ENCODE measurements at places on chromosomes 16 and 17. TPM values are rescaled to one million over a fixed set of nuclear protein-coding genes. Genes with fewer than 3 reads are reported as not detected.

SCGB1C2 gene
- not detected for polyA plus RNA-seq

ABCC6 gene
- 15.2 TPM for polyA plus RNA-seq

DNA sequence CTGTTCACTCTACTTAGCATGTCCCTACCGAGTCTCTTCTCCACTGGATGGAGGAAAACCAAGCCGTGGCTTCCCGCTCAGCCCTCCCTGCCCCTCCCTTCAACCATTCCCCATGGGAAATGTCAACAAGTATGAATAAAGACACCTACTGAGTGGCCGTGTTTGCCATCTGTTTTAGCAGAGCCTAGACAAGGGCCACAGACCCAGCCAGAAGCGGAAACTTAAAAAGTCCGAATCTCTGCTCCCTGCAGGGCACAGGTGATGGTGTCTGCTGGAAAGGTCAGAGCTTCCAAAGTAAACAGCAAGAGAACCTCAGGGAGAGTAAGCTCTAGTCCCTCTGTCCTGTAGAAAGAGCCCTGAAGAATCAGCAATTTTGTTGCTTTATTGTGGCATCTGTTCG lies 2.8 kb upstream of the LPCAT2 start:
- no peak for DNase-seq

GRCh38 chr17:50203086-50203485 lies 1.7 kb upstream of the COL1A1 start:
- no peak for DNase-seq

C17orf67 gene
- polyA plus RNA-seq: 3.5 TPM

LRRC46 gene
- 11.0 TPM for polyA plus RNA-seq

DNA sequence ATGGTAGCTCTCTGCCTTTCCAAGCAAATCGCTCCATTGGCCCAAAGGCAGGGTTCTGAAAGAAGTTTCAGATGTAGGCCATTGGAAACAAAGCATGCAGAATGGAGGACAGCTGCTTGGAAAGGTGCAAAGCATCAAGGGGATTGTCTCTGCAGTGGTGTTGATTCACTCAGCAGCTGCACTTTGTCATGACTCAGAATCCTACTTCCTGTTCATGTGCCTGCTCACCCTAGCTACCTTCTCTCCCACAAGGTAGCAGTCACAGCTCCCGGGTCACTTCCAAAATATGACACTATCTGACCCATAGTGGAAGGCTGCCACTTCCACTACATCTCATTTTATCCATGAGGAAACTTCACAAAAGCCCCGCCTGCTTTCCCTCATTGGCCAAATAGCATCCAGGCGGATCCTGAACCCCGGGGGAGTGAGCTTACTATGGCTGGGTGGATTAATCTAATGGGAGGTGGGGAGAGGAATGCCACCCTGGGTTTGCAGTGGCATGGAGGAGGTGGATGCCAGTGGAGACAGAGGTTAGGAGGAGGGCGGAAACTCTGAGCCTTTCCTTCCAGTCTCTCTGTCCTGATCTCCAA lies 74.7 kb upstream of the NKD1 start:
- DNase-seq: no peak

SLC2A4 gene
- polyA plus RNA-seq: 1.5 TPM

GRCh38 chr16:50002190-50002589 lies 22.8 kb upstream of the CNEP1R1 start:
- no peak for DNase-seq

- DNase-seq: no peak
Measured at GRCh38 chr16:85926370-85926769, 27.4 kb downstream of the IRF8 start.

DNA sequence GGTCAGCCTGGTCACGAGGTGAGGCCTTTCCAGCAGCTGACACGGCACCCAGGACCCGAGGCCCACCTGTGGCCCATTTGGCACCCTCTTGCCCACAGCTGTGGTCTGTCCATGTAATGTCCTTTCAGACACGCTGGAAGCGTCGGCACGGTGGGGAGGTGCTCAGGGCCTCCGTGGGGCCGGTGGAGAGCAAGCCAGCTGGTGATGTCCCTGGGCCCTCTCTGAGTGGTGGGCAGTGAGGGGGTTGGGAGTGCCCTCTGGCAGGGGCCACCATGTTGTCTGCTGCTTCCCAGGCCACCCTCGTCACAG lies 97.3 kb upstream of the ZNF469 start:
- no peak for DNase-seq

KRTAP4-1 gene
- polyA plus RNA-seq: not detected

DNA sequence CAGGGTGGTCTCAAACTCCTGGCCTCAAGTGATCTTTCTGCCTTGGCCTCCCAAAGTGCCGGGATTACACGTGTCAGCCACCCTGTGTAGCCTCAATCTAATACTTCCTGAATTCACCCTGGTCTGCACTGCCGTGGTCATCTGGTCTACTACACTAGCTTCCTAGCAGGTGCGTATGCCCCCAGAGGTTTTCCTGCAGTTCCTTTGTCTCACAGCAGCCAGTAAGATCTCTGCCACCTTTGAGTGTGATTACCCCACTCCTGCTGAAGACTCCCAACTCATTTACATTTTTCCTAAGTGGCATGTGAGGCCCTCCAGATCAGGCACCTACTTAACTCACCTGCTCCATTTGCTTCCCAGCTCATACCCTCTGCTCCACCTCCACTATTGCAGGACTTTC lies 5.1 kb upstream of the DDX19A start:
- no peak for DNase-seq

DNAJA2 gene
- 67.2 TPM for polyA plus RNA-seq

GRCh38 chr16:27204312-27204915 lies 1.1 kb downstream of the KDM8 start:
- DNase-seq: no peak

- no peak for DNase-seq
Measured at GRCh38 chr16:19844945-19845641, 39.6 kb downstream of the GPRC5B start.

DNA sequence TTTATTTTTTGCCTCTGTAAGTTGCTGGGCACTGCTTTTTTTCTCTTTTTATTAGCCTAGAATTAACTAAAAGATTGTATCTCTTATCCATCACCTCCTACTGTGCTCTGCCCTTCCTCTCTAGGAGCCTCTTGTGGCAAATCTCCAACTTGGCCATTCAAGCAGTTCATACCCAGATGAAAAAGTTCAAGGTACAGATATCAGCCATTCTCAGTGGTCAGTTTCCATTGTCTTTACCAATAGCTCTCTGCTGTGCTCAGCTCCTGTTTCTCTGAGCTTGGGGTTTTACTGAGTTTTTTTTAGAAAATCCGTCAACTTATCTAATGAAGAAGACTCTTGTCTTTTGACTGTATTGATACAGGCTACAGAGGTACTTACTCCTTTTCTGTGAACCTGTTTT lies 15.6 kb downstream of the MOSMO start:
- DNase-seq: no peak

DNA sequence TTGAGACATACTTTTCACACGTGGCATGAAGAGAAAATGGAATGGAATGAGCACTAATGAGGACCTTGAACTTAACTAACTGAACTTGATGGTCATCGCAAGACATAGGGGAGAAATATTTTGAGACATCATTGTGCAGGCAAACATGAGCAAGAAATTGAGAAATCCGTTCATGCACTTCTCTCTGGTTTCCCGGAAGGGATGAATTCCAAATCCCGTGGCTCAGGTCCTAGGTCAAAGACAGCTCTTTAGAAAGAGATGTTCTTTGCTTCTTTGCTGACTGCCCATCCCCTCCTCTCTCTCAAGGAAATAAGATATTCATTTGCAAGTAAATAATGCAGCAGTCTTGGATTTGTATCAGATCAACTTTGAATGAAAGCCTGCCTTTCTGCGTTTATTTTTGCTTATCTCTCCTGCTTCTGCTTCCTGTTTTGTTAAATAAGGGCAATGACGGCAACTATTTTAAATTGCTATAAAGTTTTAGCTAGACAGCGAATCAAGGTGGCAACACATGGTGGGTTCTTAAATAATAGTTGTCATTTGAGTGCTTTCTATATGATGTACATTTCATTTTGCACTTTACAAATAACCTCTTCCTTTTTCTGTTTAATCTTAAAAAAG lies 657.8 kb downstream of the MAF start:
- no peak for DNase-seq

TLCD1 gene
- polyA plus RNA-seq: 8.5 TPM

CACNG4 gene
- 1.9 TPM for polyA plus RNA-seq

DNA sequence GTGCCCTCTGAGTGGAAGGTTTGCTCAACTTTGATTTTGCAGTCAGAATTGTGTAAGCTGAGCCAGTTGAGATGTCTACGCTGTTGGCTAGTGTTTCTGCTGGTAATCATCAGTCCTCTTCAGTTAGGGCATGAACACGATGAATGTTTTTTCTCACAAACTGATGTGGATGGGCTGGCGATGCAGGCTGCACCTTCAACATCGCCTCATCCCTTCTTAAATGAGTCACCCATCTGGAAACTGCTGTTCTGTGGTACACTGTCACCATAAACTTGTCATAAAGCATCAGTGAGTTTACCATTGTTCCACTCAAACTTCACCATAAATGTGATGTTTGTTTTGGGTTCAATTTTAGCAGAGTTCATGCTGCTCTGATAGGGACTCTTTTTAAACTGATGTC lies 8.4 kb downstream of the C16orf95 start:
- DNase-seq: no peak

DNA sequence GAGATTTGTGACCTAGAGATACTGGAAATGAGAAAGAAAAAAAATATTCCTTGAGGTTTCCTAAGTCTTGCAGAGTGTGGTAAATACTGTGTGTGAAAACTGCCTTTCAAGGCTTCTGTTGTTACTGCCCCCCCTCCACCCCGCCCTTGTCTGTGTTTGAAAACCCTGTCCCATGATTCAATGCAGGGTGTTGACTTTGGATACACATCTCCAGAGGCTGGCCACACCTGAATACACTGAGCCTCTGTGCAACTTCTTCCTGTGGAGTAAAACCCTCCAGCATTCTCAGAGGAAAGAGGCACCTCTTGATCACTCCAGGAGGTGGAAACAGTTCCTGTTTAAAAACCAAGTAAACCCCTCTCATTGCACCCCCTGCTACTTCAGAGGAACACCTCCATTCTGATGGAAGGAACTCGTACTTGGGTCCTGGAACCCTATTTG lies 123.0 kb upstream of the CACNG5 start:
- no peak for DNase-seq

C17orf100 gene
- polyA plus RNA-seq: 7.4 TPM

GRCh38 chr17:74703311-74703710 lies 9.4 kb downstream of the CD300LF start:
- no peak for DNase-seq

DNA sequence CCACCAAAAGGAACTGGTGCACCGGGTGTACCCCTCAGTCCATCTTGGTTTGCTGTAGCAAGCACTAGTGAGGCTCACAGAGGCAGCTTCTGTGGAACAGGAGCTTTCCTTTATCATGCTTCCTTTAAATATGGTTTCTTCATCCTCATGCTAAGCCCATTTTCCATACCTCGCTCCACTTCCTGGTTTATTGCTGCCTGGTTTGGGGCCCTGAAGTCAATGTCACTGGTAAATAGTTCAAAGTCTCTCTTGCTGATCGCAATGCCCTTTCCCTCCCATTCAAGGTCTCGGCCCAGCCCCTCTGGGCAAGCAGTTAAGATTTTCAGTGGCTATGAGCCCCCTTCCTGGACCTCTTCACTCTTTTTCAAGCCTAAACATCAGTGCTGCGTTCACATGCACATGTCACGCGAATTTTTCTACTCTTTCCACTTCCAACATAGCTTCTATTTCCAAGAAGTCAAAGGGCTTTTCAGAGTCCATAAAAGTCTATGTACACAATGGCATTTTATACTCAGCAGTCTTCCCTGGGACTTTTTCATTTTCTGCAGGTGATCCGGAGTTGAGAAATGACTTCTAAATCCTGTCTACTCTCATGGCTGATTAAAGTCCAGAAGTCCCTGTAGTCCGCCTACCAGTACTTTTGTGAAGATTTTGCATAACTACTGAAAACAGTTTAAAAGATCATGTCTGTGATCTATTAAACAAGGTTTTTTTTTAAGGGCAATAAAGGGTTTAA lies 323.8 kb upstream of the ZFHX3 start:
- DNase-seq: no peak

GRCh38 chr16:27768651-27769272 lies 218.8 kb downstream of the KATNIP start:
- DNase-seq: no peak

FBXW10B gene
- 1.4 TPM for polyA plus RNA-seq

TMEM101 gene
- polyA plus RNA-seq: 43.2 TPM

GRCh38 chr17:78130437-78131101 lies at the start of gene TMC8:
TMC8 (plus strand) TSS chr17:78130771; CDS start chr17:78131589, 818 bp downstream.
- DNase-seq: peak; percentile 81

DNA sequence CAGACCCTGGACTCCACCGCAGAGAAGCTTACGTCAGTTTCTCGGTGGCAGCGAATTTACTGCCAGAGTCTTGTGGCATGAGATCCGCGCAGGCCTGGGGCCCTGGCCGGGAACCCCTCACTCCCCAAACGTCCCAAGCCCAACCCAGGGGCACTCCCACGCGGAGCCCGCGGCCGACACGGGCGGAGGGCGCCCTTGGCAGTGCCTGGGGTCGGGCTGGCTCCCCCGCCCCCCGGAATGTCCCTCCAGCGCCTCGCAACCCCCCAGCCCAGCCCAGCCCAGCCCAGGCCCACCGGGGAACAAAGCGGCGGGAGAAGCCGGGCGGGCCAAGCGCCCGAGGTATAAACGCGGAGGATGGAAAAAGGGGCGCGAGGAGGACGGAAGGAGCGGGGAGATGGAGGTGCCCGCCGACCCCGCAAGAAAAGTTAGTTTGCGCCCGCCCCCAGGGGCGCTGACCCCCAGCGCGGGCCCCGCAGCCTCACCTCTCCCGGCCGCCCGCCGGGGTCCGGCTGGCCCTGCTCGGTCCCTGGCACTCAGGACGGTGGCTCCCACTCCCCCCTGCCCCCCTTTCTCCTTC lies 330 bp downstream of the CASKIN2 start:
- no peak for DNase-seq

ADAM11 gene
- 1.1 TPM for polyA plus RNA-seq

HSF5 gene
- polyA plus RNA-seq: 0.13 TPM

DNA sequence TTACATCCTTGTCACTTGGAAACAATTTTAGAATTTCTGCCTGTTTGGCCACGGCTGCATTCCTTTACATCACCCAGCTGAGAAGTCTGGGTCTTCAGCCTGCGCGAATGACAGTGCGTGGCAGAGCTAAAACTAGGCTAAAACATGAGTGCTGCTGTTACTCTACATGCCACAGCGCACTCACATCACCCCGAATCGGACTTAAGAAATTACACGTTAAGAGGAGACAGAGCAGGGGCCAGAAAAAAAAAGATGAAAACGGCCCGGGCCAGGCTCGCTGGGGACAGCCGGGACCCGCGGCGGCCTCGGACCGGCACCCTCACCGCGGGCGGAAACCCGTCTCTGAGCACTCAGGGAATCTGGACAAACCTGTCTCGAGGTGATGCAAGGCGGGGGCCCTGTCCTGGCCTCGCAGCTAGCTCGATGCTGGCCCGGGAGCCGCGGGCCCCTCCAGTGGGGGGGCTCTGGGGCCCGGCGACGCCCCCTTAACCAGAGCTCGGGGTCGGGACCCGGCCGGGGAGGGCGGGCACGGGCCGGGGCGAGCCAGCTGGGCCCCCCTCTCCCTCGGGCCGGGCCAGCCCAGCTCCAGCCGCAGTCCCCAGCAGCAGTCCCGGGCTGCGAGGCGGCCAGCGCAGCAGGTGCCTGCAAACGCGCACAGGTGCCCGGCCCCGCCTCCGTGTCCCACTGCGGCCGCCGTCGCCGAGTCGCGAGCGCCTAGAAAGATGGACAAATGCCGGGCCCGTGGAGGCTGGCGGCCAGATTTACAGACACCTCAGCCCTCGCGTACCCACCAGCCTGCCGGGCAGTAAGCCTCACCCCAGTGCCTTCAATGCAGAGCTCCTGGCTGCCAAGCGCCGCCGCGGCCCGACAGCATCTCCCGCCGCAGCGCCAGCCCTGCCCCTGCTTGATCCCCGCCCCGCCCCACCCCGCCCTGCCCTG lies at the start of gene AKTIP:
AKTIP (minus strand) TSS at position 879 of the 939 bp plus-strand sequence. CDS start 2,950 bp downstream, outside the sequence.
- DNase-seq: peak; percentile 88

GINS3 gene
- 10.0 TPM for polyA plus RNA-seq

- no peak for DNase-seq
Measured at GRCh38 chr16:69796285-69797118, 34.4 kb downstream of the WWP2 start.

Measured in left lung (tissue), 14 donors.